ENCODE measurements at places on chromosomes 4 and X.
A peak's percentile ranks its signal among the peaks of the same experiment; 100 is the strongest.

DNA sequence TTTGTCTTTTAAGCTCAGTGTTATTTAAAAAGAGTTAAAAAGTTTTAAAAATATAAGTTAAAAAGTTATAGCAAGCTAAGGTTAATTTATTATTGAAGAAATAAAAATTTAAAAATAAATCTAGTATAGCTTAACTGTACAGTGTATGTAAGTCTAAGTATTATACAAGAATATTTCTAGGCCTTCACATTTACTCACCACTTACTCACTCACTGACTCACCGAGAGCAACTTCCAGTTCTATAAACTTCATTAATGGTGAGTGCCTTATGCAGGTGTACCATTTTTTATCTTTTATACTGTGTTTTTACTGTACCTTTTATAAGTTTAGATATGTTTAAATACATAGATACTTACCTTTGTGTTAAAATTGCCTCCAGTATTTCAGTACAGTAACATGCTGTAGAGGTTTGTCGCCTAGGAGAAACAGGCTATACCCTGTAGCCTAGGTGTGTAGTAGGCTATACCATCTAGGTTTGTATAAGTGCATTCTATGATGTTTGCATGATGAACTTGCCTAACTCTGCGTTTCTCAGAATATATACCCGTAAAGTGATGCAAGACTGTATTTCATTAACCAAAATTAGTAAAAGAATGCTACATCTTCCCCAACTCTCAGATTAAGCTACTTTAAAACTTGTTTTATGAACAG lies 202.9 kb downstream of the CFAP299 start:
- DNase-seq = peak; percentile 53

- no peak for DNase-seq
These were observed 710.7 kb downstream of the STPG2 start for GRCh38 chr4:97432551-97432950.

DNA sequence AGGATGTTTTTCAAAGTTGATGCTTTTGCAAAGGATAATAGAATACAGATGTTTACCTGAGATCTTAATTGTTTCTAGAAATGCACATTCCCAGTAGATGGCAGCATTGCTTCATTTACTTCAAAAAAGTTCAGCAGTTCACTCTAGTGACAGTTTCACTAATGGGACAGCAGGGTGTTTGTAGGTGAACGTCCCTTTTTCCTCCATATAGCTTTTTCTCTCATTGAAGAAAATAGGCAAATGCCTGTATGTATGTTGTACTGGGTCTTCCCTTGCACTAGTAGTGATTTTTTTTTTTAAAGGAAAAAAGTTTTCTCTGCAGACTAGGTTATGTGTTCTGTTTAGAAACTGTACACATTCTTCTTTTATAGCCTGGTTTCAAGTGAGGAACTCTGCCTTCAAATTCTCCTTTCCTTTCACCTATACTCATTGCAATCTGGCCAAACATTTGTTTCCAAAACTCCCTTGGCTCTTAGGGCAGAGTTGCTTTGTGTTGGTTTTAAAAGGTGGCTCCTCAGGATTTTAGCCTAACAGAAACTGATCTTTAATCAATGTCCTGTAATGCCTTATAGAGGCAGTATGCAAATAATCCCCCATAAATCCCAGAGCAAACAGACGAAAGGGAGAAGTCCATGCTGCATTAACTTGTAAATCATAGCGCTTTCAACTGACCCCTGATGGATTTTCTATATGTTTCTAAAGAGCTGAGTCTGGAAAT lies 86.3 kb downstream of the EGF start:
- DNase-seq = peak; percentile 71

GRCh38 chr4:114941503-114941902 lies 171.9 kb downstream of the NDST4 start:
- no peak for DNase-seq

DNA sequence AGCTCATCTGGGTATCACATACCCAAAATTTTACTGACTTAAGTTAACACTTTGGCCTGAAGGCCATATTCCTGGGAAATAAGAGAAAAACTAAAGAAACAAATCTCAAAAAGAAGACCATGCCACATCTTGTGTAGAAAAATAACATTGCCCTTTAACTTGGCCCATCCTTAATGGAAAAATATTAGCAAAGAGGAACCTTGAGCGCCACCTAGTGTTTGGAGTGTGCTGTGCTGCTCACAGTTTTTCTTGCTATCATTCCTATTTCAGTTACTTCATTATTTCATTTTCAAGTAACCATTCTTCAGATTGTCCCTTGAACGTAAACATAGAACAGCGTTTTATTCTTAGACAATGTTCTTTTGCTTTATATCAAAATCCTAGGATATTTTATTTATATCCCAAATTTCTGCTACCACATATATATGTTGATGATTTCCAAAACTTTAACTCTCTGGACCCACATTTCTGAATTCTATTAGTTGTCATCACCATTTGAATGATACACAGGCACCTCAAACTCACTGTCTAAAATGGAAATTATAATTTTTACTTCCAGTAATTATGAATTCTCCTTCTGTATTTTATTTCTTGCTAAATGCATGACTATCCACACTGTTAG lies 999.0 kb upstream of the ADGRL3 start:
- peak; percentile 52 for DNase-seq

DNA sequence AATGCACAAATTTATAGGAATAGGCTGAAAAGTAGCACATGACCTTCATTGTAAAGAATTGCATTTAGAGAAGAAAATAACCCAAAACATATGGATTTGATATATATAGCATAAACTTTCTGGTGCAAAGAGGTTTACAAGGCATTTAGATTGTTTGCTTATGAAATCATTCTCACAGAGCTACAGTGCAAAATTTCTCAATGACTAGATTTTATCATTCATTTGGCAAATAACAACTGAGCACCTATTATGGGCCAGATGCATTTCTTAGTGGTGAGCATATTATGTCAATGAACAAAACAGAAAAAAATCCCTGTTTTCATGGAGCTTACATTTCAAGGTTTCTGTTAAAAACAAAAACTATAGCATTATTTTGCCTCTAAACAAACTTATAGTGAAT lies 34.1 kb upstream of the TNIP3 start:
- no peak for DNase-seq

DNA sequence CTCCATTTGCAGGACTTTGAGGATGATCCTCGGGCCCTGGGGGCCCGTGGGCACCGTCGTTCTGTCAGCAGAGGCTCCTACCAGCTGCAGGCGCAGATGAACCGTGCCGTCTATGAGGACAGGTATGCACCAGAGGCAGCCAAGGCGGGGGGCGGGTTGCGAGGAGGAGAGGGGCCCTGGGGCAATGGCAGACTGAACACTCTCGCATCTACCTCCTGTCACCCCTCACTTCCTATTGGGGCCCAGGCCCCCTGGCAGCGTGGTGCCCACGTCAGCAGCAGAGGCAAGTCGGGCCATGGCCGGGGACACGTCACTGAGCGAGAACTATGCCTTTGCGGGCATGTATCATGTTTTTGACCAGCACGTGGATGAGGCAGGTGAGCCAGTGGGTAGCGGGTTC lies 2.0 kb downstream of the WDR13 start:
- no peak for DNase-seq

DNA sequence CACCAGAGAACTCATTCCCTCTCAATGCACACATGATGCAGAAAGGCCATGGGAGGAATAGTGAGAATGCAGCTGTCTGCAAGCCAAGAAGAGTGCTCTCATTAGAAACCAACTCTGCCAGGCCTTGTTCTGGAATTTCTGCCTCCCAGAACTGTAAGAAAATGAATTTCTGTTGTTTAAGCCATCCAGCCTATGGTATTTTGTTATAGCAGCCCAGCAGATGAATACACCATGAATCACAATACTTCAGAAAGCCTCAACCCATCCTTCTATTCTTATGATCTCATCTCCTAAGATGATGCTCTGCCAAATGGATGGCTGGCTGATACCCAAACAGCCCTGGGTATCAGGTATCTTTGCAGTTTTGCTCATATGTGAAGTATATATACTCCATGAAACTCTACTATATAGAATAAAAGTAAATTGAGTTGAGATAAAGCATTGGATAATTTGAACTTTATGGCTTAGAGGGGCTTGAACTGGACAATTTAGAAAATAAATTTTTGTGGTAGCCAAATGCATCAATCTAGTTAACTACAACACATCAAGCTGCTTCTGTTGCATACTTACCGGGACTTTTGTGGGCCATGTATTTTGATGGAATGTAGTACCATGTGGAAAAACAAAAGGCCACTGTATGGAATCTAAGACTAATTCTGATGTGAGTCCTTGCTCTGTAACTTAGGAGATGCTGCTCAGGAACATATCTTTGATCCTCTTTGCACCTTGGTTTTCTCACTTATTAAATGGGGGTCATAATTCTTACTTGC lies 245.9 kb downstream of the HS3ST1 start:
- DNase-seq = peak; percentile 78

GRCh38 chr4:99852199-99852749 lies 35.6 kb downstream of the DAPP1 start:
- DNase-seq = no peak

DNA sequence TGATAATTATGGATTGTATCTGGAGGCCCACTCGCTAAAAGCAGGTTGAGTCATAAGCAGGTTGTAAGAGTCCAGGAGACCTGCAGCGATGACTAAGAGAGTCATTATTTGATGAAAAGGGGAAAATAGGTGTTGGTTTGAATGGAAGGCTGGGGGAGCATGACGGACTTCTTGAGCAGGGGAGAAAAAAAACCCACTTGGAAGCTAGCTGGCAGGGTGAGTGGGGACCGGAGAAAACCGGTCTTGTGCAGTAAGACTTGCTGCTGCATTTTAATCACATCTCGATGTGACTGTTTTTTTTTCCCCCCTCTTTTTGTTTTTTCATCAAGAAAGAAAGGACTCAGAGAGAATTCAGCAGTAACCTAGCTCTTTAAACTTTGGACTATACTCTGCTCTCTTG lies 90.0 kb downstream of the IGSF1 start:
- DNase-seq = no peak

- peak; percentile 25 for DNase-seq
These were observed 36.4 kb downstream of the HTRA3 start for GRCh38 chr4:8305851-8306471.
